ENCODE measurements at places on chromosomes 11 and 22. TPM values are rescaled to one million over a fixed set of nuclear protein-coding genes. Genes with fewer than 3 reads are reported as not detected.

Gene MMP27
- total RNA-seq = not detected

Gene MOGAT2
- not detected for total RNA-seq

Gene HBE1
- not detected for total RNA-seq

Gene IL17REL
- not detected for total RNA-seq

Gene HOATZ
- total RNA-seq = not detected

GRCh38 chr11:61698173-61698948 is 18.2 kb downstream of the DAGLA start:
- no peaks in the 10 kb centered on the region for H3K4me1 ChIP-seq
- no peak for DNase-seq
- no peak overlapping the region for H3K27ac ChIP-seq
- H3K4me3 ChIP-seq = no peak overlapping the region
- no peaks in the 10 kb centered on the region for H3K36me3 ChIP-seq

DNA sequence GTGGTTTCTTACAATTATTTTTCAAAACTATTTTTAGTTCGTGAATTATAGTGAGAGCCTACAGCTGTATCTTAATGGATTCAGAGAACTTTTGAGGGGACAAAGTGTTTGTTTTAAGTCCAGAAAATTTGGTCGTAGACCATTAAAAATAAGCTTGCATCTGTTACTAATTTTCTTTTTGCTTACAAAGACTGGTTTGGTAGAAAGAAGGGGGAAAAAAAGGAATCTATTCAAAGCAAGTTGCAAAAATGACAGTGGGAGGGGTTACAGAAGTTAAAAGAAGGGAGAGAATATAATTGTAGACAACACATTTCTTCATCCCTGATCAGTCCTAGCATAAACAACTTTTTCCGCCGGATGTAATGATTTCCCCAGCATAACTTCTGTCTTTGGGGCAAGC is 72.1 kb downstream of the AMOTL1 start:
- H3K4me1 ChIP-seq = no peaks in the 10 kb centered on the region
- H3K4me3 ChIP-seq = no peak overlapping the region
- H3K36me3 ChIP-seq = no peaks in the 10 kb centered on the region
- DNase-seq = no peak
- no peak overlapping the region for H3K27ac ChIP-seq

DNA sequence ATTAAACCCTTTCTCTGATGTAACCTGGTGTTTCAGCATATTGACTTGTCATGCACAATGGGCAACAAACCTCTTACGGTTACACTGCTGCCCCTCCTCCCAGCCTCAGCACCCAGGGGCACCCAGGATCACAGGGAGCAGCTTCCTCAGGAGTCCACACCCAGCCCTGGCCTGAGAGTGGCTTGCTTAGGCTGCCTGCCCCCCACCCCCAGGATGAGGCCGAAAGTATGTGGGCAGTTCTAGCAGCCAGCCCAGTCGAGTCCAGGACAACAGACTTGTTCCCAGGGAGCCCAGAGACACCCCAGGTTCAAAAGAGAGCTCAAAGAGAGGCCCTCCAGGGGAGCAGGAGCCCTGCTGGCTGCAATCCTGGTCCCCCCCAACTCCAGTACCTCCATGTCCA is 108.1 kb upstream of the THY1 start:
- no peaks in the 10 kb centered on the region for H3K36me3 ChIP-seq
- DNase-seq = no peak
- H3K27ac ChIP-seq = no peak overlapping the region

DNA sequence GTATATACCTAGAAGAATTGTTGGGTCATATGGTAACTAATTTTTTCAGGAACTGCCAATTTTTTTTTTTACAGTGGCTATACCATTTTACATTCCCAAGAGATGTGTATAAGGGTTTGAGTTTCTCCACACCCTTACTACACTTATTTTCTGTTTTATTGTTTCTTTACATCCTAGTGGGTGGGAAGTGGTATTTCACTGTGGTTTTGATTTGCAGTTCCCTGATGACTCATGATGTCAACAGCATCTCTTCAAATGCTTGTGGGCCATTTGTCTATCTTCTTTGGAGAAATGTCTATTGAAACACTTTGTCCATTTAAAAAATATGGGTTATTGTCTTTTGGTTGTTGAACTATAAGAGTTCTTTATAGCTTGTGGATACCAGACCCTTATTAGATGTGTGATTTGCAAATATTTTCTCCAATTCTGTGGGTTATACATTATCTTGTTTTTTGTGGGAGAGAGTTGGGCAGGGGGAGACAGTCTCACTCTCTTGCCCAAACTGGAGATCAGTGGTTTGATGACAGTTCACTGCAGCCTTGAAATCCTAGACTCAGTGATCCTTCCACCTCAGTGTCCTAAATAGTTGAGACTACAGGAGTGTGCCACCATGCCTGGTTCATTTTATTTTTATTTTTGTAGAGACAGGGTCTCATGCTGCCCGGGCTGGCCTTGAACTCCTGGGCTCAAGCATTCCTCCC is 30.3 kb upstream of the PISD start:
- H3K4me3 ChIP-seq = no peak overlapping the region
- H3K36me3 ChIP-seq = peaks cover 29% of the 10 kb centered on the region
- DNase-seq = no peak

DNA sequence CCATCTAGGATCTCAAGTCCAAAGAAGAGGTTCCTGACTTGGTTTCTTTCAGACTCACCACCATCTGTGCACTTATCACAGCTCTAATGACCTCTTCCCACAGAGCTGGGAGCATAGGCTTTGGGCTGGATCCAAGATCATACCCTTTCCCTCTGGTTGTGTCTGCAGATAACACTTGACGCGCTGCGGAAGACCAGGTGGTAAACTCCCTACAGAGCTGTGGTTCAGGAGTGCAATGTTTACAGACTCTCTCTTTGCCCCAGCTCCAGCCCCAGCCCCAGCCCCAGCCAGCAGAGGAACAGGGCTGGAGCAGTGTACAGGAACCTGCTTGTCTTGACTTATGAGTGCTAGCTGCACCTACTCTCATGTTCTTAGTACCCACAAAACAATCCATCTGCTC is 274.4 kb upstream of the SYN3 start:
- no peak overlapping the region for H3K27ac ChIP-seq
- no peak overlapping the region for H3K4me3 ChIP-seq
- no peaks in the 10 kb centered on the region for H3K27me3 ChIP-seq
- no peak for DNase-seq
- no peaks in the 10 kb centered on the region for H3K4me1 ChIP-seq

DNA sequence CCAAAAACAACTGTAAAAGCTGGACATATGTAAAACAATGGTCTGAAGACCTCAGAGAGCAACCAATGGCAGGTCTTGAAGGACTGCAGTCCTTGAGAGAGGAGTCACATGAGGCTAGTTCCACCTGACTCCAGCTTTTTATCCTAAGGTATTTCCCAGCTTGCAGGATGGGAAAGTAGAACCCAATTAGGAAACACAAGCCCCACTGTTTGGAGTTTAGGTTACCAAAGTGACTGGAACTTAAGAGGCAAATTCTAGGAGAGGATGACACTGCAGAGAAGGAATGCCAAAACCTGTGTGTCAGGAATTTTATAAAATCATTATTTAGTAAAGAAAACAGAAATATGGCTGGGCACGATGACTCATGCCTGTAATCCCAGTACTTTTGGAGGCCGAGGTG is 18.4 kb downstream of the OR2AT4 start:
- no peak overlapping the region for H3K27ac ChIP-seq
- no peak overlapping the region for H3K4me3 ChIP-seq
- no peaks in the 10 kb centered on the region for H3K36me3 ChIP-seq
- no peak for DNase-seq
- no peaks in the 10 kb centered on the region for H3K4me1 ChIP-seq

DNA sequence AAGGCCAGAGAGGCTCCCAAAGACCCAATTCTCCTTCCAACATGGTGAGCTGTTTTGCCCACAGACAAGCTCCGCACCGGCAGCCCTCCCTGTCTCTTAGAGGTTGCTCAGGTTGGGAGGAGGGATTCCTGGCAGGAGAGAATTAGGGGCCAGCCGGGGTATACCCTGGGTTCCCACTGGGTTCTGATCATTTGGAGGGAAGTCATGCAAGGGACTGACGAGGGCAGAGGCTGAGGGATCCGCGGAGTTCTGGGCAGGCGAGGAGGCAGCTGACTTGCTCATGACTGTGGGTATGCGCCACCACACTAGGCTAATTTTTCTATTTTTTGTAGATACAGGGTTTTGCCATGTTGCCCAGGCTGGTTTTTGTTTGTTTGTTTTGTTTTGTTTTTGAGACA is 4.6 kb downstream of the ST3GAL4 start:
- H3K4me1 ChIP-seq = peaks cover 5% of the 10 kb centered on the region
- H3K27me3 ChIP-seq = no peaks in the 10 kb centered on the region
- H3K4me3 ChIP-seq = no peak overlapping the region
- DNase-seq = no peak
- no peak overlapping the region for H3K27ac ChIP-seq

DNA sequence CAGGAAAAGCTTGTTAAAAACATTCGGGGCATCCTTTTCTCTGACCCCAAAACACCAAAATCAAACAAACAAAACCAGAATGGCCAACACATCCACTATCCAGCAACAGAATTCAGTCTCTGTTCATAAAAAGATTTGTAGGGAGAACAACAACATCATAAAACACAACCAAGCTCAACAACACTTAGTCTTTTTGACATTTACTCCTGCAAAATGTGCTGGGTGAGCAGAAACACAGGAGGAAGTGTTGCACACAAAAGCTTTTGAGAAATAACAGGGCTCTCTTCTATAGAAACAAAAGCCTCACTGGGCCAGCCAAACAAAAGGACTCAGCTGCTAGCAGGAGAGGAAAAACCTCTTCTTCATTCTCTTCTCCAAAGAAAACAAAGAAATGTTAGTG is 736.0 kb upstream of the CCDC90B start:
- no peak for DNase-seq
- no peaks in the 10 kb centered on the region for H3K4me1 ChIP-seq
- H3K4me3 ChIP-seq = no peak overlapping the region
- no peak overlapping the region for H3K27ac ChIP-seq
- no peaks in the 10 kb centered on the region for H3K27me3 ChIP-seq

GRCh38 chr22:34951212-34951611 is 114.7 kb upstream of the ISX start:
- H3K27ac ChIP-seq = no peak overlapping the region
- no peak overlapping the region for H3K4me3 ChIP-seq
- no peaks in the 10 kb centered on the region for H3K27me3 ChIP-seq
- no peaks in the 10 kb centered on the region for H3K4me1 ChIP-seq

DNA sequence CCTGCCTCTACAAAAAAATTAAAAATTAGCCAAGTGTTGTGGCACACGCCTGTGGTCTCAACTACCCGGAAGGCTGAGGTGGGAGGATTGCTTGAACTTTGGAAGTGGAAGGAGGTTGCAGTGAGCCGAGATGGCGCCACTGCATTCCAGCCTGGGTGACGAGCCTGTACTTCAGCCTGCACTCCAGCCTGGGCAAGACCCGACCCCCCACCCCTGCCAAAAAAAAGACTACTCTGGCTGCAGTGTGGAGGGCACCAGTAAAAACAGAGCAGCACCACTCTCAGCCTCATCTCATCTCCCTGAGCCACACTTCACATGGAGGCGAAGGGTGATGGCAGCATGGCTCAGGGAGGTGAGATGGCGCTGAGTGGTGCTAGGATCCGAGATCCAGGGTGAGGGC is 50.3 kb upstream of the THY1 start:
- H3K36me3 ChIP-seq = no peaks in the 10 kb centered on the region
- H3K27me3 ChIP-seq = no peaks in the 10 kb centered on the region
- DNase-seq = no peak
- no peak overlapping the region for H3K4me3 ChIP-seq
- peaks cover 46% of the 10 kb centered on the region for H3K4me1 ChIP-seq

- no peaks in the 10 kb centered on the region for H3K36me3 ChIP-seq
- H3K4me3 ChIP-seq = no peak overlapping the region
- no peaks in the 10 kb centered on the region for H3K4me1 ChIP-seq
- no peaks in the 10 kb centered on the region for H3K27me3 ChIP-seq
- H3K27ac ChIP-seq = no peak overlapping the region
These were observed 528 bp downstream of the FAT3 start for GRCh38 chr11:92225125-92225567.

DNA sequence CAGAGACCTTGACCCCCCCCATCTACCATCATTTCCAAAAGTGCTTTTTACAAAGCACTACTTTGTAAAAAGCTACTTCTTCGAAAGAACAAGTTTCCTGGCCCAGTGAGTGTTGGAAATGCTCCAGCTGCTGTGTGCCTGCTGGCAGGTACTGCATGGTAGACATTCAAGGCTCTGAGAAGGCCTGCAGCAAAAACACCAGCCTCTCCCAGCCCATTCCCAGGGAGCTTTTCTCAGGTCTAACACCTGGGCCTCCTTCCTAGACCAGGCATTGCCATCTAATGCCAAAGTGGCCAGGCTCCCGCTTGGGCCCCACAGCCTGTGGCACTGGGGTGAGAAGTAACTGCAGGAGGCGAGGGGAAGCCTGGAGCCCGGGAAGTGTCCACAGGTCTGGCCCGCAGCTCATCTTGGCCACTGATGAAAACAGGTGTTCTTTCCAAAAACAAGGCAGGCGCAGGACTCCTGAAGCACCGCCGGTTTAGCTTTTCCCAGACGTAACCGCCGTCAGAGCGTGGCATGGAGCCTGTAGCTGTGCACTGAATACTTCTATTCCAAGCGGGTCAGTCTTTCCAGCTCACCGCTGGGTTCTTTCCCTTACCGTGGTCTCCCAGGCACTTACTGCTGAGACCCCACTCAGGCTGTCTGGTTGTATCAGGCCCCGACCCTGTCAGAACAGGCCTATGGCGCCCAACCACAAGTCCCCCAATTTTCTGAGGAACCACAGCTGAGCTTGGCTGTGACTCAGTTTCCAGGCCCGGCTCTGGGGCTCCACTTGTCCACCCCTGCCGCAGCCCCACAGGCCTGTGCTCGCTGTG is 1.2 kb upstream of the TCIRG1 start:
- no peak overlapping the region for H3K4me3 ChIP-seq
- peaks cover 40% of the 10 kb centered on the region for H3K4me1 ChIP-seq
- DNase-seq = no peak
- H3K36me3 ChIP-seq = peaks cover 9% of the 10 kb centered on the region

DNA sequence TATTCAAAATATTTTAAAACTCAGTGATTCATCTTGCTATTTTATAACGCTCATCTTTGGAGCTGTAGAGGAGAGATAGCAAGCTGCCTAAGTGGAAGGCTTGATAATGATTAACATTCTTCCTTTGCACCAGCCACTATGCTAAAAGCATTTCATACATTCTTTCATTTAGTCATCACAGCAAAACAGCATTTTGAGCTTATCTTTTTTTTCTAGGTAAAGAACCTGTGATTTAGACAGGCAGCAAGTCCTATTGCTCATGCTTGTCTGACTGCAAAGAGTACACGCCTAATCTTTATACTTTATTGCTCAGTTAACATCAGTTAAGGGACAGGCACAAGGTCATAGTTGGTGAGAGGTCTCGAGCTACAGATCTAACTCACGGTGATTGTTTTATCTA is 713.1 kb upstream of the ARHGAP42 start:
- no peak overlapping the region for H3K27ac ChIP-seq
- no peak for DNase-seq
- H3K27me3 ChIP-seq = no peaks in the 10 kb centered on the region
- no peaks in the 10 kb centered on the region for H3K36me3 ChIP-seq
- no peak overlapping the region for H3K4me3 ChIP-seq

All from Karpas-422 (cell line).